ENCODE measurements at places on chromosomes 3 and 15.

GRCh38 chr15:100988857-100989256, 69.7 kb downstream of the LRRK1 start:
- DNase-seq: no peak

GRCh38 chr3:5388091-5388490, 200.6 kb downstream of the EDEM1 start:
- DNase-seq: no peak

DNA sequence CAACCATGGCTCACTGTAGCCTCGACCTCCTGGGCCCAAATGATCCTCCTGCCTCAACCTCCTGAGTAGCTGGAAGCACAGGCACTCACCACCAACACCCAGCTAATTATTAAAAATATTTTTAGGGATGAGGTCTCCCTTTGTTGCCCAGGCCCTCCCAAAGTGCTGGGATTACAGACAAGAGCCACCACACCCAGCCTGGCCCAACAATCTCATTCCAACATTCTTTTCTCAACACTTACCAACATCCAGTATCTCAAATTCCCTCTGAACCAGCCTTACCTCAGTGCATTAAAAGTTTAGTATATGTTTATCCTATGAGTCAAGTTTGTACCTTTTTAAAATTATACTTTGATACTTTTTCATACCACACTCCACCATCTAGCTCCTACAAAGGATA, 25.0 kb downstream of the ANXA2 start:
- no peak for DNase-seq

- no peak for DNase-seq
These were observed 537.3 kb downstream of the MFSD1 start for GRCh38 chr3:159339131-159339530.

DNA sequence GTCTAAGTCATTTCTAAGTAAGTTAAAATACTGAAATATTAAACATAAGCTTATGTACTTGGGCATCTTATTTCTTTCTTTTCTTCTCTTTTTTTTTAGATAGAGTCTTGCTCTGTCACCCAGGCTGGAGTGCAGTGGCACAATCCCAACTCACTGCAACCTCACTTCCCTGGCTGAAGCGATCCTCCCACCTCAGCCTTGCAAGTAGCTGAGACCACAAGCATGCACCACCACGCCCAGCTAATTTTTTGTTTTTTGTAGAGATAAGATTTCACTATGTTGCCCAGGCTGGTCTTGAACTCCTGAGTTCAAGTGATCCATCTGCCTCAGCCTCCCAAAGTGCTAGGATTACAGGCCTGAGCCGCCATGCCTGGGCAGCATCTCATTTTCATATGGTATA, 16.0 kb upstream of the ZNF710 start:
- DNase-seq: no peak

DNA sequence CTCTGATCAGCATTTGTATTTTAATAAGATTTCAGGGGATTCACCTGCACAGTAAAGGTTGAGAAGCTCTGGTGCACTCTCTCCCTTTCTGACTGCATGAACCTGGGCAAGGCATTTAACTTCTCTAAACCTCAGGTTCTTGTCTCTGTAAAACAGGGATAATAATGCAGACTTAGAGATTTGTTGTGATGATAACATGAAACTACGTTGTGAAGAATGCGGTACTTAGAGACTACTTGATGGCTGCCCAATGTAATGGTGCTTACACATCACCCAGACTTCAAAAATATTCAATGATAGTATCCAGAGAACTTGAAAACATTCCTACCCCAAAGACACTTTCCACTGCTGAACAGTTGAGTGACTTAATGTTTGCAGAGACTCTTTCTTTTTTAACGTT, 19.8 kb upstream of the TNFSF10 start:
- no peak for DNase-seq

- no peak for DNase-seq
These were observed at the start of gene PRRT3 for GRCh38 chr3:9951962-9952805. PRRT3 (minus strand) TSS chr3:9952408; CDS start chr3:9950115, 2,293 bp downstream.

DNA sequence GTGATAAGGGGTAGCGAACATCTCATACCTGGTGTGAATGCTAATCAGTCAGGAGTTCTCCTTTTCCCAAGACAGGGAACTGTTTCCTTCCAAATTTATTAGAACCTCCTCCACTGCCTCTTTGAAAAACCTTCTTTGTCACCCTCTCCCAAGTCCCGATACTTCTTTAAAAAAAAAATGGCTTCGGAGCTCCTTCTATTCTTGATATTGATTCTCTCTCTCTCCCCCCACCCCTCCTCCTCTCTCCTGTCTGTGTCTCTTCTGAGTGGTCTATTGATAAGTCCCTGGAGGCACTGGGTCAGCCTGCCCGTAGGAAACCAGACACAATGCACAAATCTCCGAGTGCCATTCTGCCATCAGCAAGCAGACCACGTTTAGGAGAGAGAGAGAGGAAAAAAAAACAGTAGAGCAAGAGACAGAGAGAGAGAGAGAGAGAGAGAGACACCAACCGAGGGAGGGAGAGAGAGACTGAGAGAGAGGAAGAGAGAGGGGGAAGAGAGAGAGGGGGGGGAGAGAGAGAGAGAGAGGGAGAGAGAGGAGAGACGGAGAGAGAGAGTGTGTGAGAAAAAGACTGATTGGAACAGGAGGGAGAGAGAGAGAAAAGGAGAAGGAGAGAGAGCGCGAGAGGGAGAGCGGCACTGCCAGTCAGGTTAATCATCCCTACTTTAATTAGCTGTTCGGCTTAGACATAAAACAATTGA, 160.9 kb downstream of the TIGIT start:
- DNase-seq: peak; percentile 61

DNA sequence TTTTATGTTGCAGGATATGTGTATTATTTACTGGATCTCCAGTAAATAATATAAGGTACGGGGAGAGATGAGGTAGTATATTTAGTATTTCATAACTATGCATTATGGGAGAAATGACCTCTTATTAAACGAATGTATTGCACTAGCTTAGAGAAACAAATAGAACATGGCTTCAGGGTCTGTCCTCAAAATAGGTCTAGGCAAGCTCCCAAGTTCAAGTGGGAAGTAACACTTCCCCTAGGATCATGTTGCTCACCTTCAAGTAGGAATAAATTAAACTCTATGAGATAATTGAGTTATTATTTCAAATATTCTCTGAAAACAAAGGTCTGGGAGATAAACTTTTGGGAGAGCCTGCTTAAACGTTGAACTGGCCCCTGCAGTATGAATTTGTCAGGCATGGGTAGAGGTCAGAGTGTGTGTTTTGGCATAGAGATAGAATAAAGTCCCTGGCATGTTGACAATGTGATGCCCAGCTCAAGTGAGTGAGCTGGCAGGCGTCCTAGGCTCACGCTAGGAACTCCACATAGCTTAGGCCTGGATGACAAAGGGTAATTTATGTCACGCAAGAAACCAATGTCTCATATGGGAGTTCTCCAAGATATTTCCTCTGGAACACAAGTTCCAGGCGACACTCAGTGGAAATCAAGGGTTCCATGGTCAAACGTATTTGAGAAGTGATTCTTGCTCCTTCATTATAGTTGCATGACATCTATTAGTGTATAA, 236.8 kb downstream of the CACNA2D3 start:
- no peak for DNase-seq

DNA sequence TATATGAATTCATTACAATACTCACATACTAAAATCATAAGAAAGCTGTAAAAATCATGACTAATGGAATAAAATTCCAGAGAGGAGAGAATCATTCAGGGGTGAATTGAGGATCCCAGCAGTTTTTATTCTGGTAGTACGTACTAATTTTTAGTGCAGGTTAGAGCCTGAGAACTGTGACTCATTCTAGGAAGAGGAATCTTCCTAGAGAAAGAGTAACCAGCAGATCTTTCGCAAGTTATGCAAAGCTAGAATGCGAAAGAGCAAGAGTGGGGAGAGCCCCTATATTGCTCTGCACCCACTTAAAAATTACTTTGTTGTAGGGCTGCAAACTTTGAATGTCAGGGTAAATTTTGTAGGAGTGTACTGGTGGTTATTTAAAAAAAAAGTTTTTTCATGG, 303.6 kb upstream of the ARPP21 start:
- DNase-seq: no peak

DNA sequence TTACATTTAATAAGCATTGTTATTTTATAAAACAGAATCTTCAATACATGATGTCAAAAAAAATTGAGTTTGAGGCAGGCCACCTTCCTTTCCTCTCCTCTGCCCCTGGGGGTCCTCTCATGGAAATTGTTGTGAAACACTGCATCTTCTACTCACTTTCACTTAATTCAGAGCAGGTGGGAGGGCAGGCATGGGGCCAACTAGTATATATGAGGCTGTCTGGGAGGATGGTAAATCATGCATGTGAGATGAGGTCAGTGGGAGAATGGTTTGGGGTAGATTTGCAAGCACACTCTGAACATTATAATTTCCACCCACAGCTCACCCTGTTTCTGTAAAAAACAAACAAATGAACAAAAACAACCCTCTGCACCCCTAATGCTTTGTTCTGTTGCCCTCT, 10.4 kb upstream of the CCDC14 start:
- DNase-seq: no peak

GRCh38 chr3:41202834-41203345, 3.6 kb downstream of the CTNNB1 start:
- peak; percentile 71 for DNase-seq

DNA sequence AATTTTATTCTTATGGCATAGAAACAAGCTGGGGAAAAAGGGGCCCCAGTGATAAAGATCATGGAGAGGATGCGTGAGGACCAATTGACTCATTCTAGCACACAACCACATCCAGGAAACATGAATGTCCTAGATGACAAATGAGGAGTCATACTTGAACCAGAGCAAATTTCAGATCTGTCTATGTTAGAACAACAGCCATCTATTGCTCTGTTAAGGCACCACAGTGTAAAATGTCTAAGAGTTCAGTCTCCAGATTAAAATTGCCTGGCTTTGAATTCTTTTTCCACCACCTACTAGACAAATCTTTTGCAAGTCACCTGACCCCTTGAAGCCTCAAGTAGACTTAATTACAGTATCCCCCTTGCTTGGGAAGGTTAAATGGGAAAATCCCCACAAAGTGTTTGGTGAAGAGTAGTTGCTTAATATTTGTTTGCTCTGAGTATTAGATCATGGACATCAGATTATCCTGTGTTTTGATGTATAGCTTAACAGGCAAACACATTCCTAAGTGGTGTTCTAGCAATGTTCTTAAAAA, 258.7 kb upstream of the TGFBR2 start:
- peak; percentile 84 for DNase-seq

DNA sequence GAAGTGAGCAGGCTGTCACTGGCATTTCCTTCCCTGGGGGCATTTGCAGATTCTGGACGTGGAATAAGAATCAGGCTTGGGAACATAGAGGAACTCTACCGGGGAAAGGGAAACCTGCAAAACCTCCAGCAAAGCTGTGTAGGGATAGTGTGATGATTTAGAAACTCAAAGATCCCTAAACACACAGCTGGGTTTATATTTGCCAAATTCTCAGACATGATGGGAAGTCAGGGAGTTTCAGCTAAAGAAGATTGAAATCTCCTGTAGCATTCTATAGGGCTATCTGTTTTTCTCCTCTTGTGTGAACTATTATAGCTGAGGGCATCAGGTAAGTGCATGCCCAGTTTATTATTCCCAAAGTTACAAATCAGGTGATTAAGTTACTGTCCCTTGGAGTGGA, 9.2 kb upstream of the CLEC3B start:
- DNase-seq: no peak

GRCh38 chr3:196991581-196992460, 23.2 kb upstream of the PIGZ start:
- DNase-seq: no peak

DNA sequence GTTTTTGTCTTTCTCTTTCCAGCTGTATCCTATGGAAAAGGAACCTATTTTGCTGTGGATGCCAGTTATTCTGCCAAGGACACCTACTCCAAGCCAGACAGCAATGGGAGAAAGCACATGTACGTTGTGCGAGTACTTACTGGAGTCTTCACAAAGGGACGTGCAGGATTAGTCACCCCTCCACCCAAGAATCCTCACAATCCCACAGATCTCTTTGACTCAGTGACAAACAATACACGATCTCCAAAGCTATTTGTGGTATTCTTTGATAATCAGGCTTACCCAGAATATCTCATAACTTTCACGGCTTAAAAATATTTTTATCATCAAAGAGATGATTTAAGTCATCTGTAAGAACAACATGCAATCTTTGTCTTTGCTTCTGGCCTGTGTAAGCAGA, 44.9 kb upstream of the PARP14 start:
- no peak for DNase-seq

DNA sequence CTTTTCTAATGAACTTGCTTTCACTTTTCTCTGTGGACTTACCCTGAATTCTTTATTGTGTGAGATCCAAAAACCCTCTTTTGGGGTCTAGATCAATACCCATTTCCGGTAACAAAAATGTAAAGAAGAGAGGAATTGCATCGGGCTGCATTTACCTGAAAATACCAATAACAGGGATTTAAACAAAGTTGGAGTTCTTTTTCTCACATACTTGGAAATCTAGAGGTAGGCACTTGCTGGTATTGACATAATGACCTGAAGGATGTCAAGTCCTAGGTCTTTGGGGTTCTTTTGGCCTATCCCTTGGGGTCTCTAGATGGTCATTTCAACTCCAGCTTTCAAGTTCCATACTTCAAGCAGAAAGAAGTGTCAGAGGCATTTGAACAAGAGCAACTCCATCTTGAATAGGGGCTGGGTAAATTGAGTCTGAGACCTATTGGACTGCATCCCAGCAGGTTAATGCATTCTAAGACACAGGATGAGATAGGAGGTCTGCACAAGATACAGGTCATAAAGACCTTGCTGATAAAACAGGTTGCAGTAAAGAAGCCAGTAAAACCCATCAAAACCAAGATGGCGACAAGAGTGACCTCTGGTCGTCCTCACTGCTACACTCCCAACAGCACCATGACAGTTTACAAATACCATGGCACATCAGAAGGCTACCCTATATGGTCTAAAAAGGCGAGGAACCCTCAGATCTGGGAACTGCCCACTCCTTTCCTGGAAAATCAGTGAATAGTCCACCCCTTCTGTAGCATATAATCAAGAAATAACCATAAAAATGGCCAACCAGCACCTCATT, 50.8 kb upstream of the ZNF280D start:
- no peak for DNase-seq

- DNase-seq: no peak
These were observed 160.1 kb upstream of the CCDC54 start for GRCh38 chr3:107217172-107217571.

DNA sequence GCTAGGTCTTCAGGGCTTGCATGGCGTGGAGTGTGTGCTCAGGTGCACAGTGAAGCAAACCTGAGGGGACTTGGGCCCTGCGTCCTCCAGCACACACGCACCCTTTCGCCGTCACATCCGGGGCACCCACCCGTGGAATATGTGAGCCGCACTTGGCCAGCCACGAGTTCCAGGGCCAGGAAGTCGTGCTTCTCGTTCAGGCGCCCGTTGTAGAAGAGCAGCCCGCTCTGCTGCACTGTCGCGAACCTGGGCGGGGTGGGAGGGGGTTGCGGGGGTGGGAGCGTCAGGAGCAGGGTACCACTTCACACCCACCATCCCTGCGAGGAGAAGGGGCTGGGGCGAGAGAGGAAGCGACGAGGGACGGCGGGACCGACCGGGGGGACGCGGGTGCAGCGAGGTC, 7.1 kb downstream of the CELSR3 start:
- no peak for DNase-seq

Measured in endothelial cell of umbilical vein (primary cell).